ENCODE measurements at places on chromosomes 1 and 21.

GRCh38 chr1:116880917-116881316, 28.8 kb upstream of the PTGFRN start:
- no peak for DNase-seq

- no peak for DNase-seq
Measured at GRCh38 chr1:15626269-15626950, 9.2 kb downstream of the DDI2 start.

DNA sequence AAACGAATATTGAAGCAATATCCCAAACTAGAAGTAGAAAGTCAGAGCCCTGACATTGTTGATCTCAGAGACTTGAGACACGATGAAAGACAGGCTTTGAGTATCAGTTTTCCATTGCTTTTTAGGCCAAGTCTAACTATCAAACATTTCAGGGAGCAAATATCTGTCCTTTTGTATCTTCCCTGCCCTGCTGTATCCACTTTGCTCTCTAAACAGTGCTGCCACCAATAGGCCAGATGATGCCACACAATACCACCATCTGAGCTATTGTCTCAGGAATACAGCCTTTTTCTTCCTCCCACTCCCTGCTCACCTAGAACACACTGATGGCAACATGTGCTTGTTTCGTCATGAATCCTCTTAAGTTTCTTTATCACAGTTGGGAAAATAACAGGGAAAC, 62.6 kb upstream of the SPAG17 start:
- DNase-seq, result no peak

DNA sequence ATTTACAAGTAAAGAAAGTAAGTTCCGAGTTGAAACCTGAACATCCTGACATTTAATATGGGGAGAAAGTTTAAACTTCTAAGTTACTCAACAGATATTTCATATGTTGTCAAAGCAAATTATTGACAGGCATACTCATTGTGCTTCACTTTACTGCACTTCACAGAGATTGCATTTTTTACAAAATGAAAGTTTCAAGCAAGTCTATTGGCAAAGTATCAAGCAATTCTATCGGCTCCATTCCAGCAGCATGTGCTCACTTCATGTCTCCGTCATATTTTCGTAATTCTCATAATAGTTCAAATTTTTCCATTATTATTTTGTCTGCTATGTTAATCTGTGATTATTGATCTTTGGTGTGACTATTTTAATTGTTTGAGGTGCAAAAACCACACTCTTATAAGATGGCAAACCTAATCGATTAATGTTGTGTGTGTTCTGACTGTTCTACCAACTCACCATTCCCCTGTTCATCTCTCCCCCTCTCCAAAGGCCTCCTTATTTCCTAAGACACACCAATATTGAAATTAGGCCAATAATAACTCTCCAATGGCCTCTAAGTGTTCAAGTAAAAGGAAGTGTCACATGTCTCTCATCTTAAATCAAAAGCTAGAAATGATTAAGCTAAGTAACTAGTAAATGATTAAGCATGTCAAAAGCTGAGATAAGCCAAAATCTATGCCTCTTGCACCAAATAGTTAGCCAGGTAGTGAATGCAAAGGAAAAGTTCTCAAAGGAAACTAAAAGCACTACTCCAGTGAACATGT, 68.2 kb upstream of the BCL9 start:
- no peak for DNase-seq

- no peak for DNase-seq
Measured at GRCh38 chr1:238176441-238176840, 285.7 kb upstream of the ZP4 start.

GRCh38 chr21:33308586-33309490, 15.9 kb upstream of the IFNAR1 start:
- no peak for DNase-seq

- no peak for DNase-seq
Measured at GRCh38 chr1:26125382-26125781, 13.8 kb downstream of the PDIK1L start.

GRCh38 chr1:241688940-241689368, 36.9 kb downstream of the WDR64 start:
- no peak for DNase-seq

DNA sequence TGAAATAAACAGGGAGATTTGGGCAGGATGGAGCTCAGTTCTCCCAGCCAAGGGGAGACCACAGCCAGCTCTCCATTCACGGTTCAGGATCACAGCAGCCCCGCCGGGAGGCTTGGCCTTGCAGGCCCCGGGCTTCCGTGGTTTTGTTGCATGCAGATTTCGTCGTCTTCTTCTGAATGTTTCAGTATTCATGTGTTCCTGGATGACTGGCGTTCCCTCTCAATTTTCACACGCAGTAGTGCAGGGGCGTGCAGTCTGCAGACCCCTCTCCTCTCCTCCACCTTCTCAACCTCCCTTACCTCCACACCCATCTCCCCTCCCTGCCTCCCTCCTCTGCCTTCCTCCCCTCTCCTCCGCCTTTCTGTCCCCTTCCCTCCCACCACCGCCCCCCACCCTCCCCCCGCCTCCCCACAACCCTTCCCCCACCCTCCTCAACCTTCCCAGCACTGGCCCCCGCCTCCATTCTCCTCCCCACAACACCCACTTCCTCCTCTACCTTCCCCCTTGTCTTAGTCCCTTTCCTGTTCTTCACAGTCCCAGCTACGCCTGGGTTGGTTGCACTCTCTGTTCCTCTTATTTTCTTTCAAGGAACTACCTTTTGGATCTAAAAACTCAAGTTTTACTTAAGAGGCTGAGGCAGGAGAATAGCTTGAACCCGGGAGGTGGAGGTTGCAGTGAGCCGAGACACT, 8.4 kb upstream of the SLC19A1 start:
- DNase-seq, result peak; percentile 60

- no peak for DNase-seq
Measured at GRCh38 chr1:150890033-150890416, 3.1 kb downstream of the CTXND2 start.

DNA sequence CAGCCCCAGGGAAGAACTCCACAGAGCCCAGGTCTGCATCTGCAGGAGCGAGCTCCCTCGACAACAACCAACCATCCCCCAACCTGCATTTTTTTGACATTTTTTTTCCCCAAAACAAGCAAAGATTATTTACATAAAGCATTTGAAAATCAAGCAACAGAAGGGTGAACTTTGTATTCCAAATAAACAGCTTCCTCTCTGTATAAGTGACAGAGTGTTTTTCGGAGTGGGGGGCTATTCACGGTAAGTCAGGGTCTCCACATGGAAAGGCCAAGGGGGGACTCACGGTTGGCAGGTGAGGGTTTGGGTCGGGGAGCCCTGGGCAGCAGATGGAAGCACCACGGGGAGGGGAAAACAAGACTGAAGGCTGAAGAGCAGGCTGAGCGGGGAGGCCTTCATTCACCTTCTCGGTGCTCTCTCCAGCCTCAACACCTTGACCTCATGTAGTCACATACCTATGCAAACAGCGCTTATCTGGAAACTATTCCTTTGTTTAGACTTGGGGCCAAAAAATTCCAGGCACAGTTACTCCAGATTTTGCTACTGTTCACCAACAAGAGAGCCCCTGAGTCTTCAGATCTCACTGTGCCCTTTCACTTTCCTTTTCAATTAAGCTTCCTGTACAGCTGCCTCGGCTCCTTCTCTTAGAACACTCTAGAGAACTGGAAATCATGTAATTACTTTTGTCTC, 27.6 kb downstream of the C2CD2 start:
- DNase-seq, result no peak

- DNase-seq, result no peak
Measured at GRCh38 chr21:15255261-15255660, 190.5 kb upstream of the NRIP1 start.

GRCh38 chr1:46653405-46653958, 14.7 kb downstream of the ATPAF1 start:
- DNase-seq, result no peak

DNA sequence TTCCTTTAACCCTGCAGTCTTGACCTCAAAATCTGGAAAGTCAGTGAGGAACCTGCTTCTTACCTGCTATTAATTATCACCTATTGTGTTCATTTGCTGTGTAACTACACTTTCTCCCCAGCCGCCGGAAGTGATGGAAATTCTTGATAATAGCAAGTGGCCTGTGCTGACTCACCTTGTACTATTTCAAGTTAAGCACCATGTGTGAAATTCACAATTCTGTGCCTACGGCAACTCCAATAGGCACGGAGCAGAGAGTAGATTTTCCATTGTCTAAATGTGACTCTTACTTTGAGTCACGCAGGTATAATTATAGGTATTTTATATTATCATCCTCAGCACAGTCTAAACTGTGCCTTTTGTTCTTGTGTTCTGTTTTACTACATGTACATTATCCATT, 466.8 kb downstream of the KIF26B start:
- no peak for DNase-seq

DNA sequence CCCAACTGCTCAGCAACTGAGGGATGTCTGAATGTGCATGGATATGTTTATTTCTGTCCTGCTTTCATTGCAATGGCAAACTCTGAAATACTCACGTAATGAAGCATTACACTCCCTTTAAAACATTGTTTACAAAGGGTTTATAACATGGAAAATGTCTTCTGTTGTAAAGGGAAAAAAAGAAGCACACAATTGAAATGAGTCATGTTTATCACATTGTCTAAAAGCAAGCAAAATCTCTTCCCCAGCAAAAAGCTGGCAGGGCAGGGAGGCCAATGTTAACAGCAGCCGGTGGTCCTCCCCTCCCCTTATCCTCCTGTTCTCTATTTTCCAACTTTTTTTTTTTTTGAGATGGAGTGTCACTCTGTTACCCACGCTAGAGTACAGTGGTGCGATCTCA, 3.9 kb upstream of the EFNA1 start:
- no peak for DNase-seq
